ENCODE measurements at places on chromosomes 2 and 18.

DNA sequence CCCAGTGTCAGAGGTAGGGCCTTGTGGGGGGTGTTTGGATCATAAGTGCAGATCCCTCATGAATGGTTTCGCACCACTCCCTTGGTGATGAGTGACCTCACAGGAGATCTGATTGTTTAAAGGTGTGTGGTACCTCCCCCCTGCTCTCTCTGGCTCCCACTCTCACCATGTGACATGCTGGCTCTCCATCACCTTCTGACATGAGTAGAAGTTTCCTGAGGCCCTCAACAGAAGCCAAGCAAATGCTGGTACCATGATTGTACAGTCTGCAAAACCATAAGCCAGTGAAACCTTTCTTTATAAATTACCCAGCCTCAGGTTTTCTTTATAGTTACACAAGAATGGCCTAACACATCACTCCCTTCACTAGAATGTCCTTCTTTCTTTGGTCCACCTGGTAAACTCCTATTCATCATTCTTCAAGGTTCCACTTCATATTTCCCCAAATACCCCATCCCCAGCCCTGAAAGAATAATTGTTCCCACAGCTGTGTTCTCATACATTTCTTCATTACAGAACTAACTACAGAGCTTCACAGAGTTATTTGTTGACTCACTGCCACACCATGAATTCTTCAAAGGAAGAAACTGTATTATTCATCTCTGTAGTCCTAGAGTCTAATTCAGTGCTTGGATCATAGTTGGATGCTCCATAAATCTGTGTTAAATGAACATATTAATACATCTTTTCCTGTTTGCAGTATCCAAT lies 81.2 kb upstream of the STK17B start:
- no peak for DNase-seq

DNA sequence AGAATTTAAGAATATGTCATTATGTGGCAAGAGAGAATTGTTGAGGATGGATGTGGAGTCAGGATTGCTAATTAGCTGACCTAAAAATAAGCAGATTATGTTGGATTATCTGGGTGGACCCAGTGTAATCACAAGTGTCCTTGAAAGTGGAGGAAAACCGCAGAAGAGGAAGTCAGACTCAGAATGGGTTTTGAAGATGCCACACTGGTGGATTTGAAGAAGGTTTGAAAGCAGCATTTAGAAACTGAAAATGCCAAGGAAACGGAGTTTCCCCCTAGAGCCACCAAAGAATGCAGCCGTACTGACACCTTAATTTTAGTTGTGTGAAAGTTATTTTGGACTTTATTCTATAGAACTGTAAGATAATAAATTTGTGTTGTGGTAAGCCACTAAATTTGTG lies 41.6 kb upstream of the DPP10 start:
- no peak for DNase-seq

GRCh38 chr2:218394298-218395089 lies 5.2 kb upstream of the CTDSP1 start:
- no peak for DNase-seq

DNA sequence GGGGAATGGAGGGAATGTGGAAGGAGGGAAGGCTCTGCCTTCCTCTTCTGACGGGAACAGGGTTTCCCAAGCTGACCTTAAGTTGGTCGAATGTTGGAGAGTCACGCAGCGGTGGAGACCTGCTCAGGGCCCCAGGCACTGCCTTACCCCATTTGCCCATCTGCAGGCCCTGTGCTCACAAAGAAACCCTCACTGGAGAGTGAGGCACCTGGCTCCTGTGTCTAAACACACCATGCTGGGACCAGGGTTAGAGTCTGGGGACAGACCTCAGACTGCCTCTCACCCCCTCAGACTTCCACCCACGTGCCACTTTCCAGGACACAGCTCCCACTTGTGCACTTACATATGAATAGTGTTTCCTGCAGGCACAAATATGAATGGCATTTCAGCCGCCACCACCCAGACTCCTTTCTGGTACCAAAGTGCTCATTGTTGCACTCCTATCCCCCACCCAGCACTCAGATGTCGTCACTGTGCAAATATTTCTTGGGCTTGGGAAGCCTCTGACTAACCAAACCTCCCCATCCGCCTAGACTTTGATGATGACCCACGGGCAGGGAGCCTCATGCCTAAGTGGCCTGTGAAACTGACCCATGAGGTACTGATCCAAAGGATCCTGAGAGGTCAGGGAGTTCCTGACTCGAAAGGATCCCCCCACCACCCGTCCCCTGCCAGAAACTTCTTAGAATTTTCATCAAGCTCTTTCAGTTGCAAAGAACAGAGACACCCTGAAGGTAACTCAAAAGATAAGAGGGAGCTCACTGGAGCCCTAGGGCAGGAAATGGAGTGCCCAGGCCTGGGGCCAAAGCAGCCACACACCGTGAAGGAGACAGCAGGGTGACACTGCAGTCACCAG lies 78.3 kb downstream of the STPG4 start:
- DNase-seq, result no peak

GRCh38 chr2:207078186-207078798 lies 87.5 kb downstream of the KLF7 start:
- DNase-seq, result no peak

- no peak for DNase-seq
Observed at GRCh38 chr2:110205660-110206455, 1.0 kb upstream of the NPHP1 start.

GRCh38 chr2:189599245-189599644 lies 18.7 kb upstream of the SLC40A1 start:
- no peak for DNase-seq

DNA sequence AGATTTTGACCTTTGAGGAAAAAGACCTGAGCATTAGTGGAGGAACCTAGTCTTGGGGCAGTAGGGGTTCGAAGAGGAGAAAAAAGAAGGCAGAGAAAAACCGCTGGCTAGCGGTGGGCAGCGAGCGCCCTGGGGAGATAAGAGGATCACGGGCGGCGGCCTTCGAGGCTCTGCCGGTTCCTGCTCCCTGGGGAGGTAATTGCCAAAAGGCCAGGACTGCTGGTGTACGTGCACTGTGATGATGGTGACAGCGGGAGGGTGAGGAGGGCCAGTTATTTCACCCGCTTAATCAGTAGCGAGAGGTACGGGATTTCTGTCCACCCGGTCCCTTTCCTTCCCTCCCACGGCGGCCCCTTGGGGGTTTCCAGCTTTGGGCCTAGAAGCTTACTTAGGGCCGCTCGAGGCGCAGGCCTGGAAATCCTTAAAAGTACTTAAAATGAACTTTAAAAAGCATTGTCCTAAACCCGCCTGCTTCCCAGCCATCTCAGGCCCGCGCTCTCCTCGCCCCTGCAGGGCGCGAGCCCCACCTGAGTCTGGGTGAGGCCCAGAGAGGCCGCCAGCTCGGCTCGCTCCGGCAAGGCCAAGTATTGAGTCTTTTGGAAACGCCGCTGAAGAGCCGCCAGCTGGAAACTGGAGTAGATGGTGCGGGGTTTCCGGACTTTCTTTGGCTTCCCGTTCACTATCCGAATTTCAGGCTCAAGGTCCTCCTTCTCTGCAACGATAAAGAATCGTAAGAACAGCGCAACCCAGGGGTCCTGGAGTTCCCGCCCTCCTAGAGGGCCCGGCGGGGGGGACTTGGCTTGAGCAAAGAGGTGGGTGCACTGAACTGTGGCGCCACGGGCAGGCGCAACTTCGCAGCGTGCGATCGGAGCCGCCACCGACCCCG lies 1.5 kb downstream of the DLX2 start:
- no peak for DNase-seq

DNA sequence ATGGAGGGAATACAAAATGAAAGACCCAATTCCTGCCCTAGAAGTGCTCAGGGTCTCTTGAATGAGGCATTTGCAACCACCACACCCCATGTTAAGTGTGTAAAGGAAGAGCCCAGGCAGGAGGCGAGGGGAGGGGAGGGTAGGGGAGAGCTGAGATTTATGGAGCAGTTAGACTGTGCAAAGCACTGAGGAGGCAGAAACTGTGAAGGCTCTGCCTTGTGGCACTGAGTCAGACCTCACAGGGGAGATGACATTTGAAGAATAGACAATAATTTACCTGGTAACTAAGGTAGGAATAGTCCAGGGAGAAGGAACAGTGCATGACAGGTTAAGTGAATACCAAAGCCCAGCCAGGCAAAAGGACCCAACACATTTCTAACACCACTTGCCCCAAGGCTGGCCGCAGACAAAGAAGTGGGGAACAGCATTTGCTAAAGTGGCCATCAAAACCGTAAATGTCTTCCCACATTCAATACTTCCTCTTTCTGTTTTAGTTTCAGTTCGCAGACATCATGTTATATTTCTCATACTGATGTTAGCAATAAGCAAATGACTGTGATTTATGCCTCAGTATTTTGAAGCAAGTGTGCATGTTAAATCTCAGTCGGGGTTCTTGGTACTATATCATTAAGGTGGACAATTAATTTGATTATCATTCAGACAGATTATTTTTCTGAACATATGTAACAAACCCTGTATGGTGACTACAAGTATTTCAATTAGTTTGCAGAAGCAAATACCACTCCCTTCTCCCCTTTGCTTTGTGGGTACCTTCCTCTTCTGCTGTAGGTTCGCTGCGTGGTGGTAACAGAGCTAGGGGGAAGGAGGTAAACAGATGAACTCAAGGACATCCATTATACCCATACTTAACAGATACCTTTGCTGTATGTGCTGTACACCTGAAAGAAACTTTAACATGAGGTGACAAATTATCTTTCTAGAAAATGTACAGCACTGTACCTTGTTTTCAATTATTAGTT lies 27.5 kb downstream of the CDH20 start:
- no peak for DNase-seq

DNA sequence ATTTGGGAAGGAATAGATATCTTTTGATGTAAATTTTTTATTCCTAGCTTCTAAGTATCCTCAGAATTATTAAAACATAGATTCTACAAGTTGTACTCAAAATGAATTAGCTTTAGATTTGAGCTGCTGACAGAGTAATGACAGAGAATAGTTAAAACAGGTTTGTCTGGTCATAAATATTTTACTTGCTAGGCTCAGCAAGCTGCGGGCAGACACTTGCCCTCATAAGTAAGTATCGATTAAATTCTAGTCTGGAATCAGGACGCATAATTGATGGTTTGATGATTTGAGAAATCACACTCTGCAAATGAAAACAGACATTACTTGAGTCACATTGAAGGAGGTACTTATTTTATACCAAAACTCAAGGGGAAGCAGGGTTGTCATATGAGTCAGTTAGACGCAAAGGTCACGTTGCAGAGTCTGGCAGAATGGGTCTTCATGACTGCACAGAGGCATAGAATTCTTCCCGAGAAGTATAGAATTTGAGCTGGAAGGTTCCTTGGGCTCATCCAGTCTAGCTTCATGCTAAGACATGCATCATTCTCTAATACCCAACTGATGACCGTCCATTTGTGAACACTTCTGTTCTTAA lies 27.5 kb downstream of the ARL4C start:
- no peak for DNase-seq

GRCh38 chr18:805755-806110 lies 6.3 kb downstream of the YES1 start:
- DNase-seq, result no peak

DNA sequence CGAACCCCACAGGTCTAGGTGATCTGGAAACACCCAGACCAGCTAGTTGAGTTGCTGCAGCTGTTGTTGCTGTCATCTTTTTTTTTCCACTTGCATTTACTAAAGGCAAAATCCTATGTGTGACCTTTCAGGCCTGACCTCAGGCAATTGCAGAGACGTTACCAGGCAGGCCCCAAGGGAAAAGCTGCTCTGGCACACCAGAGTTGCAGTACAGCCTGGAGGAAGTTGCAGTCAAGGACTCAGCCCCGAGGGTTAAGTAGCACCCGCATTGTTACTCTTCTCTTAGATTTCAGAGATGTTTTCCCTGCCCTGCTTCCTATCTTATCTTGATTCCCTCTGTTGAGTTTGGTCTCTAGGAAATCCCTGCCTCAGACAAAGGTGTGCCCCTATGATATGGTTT lies 45.2 kb upstream of the SMAD2 start:
- no peak for DNase-seq

GRCh38 chr18:75363446-75364225 lies 63.9 kb downstream of the SMIM21 start:
- DNase-seq, result no peak

DNA sequence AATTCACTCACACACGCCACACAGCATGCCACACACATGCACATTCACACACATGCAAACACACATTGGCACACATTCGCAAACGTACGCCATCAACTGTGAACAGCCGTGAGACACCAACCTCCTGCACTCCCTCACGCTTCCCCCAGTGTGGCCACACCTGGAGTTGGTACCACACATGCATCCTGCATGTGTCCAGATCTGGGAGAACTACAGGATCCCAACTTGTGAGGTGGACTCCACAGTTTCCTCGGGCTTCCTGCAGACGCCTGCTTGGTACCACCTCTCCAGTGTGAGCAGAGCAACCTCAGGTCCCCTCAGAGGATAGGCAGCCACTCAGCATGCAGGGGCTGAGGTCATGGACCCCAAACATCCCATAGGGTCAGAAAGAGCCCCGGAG lies 239.0 kb downstream of the EIPR1 start:
- no peak for DNase-seq

- DNase-seq, result no peak
Observed at GRCh38 chr2:145258903-145259579, 739.1 kb upstream of the ZEB2 start.

DNA sequence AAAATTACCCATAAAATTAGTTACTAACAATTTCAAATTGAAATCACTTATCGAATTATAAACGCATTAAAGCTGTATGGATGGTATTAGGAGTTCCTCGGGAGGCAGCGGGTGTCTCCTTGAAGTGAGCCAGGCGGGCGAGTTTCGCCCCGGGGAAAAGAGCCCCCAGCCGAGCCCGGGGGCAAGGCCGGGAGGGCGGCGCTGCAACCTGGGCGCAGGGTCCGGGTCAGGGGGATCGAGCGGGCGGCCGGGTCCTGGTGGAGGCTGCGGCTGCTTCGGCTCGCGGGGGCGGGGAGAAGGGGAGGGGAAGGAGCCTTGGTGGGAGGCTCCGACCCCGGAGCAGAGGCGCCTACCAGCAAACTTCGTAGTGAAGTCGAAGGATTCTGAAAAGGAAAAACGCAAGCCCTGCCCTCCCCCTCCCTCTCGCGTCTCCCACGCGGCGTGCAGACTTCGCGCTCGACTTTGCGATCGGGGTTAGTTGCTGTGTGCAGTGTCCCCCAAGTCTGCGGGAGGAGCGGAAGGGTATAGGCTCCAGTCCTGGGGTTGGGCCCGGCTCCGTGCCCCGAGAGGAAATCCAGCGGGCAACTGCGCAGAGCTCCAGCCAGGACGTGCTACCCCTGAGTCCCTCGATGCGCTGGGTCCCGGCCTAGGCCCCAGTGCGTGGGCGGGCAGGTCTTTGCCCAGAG lies 140.8 kb downstream of the MEIS1 start:
- no peak for DNase-seq

- no peak for DNase-seq
Observed at GRCh38 chr18:36265015-36265414, 32.5 kb upstream of the FHOD3 start.

- peak; percentile 67 for DNase-seq
Observed at GRCh38 chr2:111139637-111140317, 19.1 kb downstream of the BCL2L11 start.

GRCh38 chr2:240329778-240330177 lies 105.7 kb upstream of the GPC1 start:
- DNase-seq, result no peak
